ENCODE measurements at places on chromosomes 13 and 19.

- peak; percentile 56 for DNase-seq
These were observed 81.5 kb downstream of the RYR1 start for GRCh38 chr19:38514812-38515633.

- no peak for DNase-seq
These were observed 93.4 kb upstream of the EDNRB start for GRCh38 chr13:78012046-78012445.

- DNase-seq: peak; percentile 86
These were observed 632.8 kb upstream of the KLF12 start for GRCh38 chr13:74767050-74767449.

- DNase-seq: no peak
These were observed 6.7 kb downstream of the ZNF565 start for GRCh38 chr19:36207605-36208252.

- DNase-seq: peak; percentile 53
These were observed 207.3 kb downstream of the DLEU7 start for GRCh38 chr13:50636007-50636704.

- DNase-seq: no peak
These were observed 1.1 kb downstream of the MIER2 start for GRCh38 chr19:343451-343931.

GRCh38 chr13:21537105-21537504 lies 66.9 kb downstream of the MICU2 start:
- peak; percentile 48 for DNase-seq

DNA sequence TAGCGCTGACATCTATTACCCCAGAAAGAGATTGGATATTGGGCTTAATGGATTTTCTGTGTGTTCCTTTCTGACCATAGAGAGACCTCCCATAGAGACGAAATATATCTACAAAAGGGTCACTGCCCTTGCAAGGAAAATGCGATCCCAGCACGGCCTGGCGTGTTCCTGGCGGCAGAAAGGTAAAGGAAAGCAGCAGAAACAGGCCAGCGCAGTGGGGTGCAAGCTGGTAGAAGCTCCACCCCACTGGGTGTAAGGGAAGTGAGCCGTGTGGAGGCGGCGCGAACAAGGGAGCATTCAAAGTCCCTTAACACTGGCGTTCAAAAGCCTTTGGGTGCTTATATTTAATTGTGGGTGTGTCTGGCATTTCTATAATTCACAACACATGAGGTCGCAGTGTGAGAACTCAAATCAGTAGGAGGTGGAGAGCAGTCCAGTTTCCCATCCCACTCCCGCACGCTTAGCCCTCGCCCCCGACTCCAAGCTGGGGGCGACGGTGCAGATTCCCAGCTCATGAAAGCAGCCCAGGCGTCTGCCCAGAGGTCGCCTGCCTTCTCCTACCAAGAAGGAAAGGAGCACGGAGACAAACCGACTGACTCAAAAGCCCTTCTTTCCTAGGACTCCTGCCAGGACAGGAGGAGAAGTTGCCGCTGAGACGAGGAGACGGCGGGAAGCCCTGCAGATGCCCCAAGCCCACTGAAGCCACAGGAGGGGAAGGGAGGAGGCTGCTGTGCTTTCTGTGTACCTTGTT lies 478.4 kb downstream of the FOXO1 start:
- no peak for DNase-seq

DNA sequence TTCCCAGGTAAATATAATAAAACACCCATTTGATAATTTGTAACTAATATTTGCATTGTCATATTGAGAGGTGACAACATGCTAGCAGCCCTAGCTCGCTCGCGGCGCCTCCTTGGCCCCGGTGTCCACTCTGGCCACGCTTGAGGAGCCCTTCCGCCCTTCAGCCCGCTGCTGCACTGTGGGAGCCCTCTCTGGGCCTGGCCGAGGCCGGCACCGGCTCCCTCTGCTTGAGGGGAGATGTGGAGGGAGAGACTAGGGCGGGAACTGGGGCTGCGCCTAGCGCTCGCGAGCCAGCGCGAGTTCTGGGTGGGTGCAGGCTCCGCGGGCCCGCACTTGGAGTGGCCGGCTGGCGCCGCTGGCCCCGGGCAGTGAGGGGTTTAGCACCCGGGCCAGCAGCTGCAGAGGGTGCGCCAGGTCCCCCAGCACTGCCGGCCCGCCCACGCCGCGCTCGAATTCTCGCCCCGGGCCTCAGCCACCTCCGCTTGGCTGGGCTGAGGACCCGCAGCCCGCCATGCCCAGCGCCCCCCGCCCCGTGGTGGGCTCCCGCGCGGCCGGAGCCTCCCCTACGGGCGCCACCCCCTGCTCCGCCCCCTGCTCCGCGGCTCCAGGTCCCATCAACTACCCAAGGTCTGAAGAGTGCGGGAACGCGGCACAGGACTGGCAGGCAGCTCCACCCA lies 594.4 kb downstream of the SLITRK6 start:
- DNase-seq: no peak

DNA sequence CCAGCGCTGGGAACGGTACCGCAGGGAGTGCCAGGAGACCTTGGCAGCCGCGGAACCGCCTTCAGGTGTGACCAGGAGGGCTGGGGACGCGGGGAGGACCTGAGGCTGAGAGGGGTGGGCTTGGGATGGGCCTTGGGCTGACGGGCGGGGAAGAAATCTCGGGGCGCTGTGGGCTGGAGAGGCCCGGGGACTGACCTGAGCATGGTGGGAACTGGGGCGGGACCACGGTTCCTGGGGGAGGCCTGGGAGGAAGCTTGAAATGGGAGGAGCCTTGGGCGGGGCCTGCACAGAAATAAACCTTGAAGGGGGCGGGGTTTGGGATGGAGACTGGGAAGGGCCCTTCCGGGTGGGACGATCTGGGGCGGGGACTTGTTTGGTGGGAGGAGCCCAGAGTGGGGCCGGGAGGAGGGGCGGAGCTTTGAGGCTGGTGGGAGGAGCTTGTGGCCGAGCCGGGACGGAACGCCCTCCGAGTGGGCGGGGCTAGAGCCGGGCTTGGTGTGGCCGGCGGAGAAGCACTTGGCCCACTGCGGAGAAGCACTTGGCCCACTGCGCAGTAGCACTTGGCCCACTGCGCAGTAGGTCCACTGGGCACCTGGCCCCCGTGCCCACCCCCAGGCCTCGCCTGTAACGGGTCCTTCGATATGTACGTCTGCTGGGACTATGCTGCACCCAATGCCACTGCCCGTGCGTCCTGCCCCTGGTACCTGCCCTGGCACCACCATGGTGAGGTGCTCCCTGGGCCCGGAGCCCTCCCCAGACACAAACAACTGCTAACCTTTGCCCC lies 2.8 kb downstream of the GIPR start:
- DNase-seq: peak; percentile 90

- no peak for DNase-seq
These were observed 9.9 kb downstream of the SPACA6 start for GRCh38 chr19:51702825-51703574.

- DNase-seq: peak; percentile 40
These were observed 750 bp downstream of the RAB20 start for GRCh38 chr13:110560601-110561343.

DNA sequence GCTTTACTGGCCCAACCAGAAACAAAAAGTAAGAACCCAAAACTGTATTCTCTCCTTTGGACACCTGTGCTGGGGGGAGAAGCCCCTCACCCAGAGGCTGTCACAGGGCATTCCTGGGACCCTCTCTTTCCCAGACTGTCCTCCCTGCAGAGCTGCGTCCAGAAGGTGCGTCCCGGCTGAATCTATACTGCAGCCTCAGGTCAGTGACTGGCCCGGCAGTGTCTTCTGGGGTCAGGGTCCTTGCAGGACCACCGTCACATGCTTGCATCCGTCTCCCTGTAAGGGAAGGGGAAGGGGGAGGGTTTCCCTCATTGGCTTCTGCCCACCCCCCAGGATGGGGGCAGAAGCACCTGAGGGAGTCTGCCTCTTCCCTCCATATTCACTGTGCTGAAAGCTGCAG lies 76.5 kb downstream of the ATP11A start:
- DNase-seq: no peak

DNA sequence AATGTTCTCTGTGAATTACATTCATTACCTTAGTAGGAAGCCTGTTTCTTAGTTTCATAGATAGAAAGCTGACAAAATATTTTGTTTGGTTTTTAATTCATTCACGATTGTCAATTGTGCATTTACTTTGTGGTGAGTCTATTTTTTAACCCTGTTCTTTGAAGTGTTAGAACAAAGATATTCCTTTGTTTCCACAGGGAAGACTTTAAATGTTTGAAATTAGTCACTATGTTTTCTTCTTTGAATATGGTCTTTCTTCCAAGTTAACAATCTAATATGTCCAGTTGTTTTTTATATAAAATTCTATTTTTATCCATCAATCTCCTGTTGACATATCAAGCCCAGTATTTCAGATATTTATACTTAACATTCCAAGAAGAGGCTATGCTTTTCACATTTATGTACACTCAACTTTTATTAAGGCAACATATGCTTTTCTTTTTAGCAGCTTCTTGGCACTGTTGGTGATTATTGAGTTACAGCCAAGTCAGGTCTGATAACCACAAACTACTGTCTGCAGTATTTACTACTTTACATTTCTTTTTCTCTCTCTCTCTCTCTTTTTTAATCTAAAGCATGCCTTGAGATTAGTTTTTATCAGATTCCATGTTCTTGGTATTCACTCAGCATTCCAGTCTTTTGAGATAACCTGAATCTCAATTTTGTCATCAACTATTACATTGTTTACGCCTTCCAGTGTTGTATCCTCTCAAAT lies 812.8 kb upstream of the SLC10A2 start:
- DNase-seq: peak; percentile 4

DNA sequence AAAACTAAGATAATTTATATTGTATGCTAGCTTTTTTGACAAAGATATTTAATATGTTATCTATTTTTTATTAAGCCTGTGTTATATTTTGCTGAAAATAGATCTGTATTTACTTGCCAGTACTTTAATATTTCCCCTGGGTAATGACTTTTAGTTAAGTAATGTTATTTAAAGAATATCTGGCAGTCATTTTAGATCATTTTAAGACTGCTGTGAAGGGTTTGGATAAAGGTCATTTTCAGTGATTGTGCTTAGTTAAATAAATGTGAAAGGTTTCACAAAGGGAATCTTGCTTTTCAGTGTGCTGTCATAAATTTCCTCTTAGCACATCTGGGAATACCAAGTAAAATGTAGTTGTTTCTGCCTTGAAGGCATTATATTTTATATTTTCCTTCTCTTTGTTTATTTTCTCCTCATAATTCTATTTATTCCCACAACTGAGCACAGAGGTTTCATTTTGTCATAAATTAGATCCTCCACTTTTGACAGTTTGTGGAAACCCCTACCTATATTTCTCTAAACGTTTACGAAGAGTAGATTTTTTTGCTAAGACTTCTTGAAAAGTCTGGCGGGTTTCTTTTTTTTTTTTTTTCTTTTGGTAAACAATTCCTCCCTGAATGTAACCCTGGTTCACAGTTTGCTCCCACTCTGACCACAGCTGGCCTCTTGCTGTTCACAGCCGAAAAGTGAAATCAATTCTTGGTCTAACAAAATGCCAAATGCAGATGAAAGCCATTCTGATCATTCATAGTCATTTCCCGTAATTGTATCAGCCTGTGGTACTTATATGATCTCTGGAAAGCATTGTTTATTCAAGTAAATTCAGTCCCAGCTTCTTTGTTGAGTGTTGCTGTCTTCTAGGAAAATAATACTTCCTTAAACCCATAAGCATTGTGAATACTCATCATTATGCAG lies 87.8 kb downstream of the MAB21L1 start:
- DNase-seq: peak; percentile 62

GRCh38 chr13:61672756-61673155 lies 257.1 kb upstream of the PCDH20 start:
- no peak for DNase-seq

DNA sequence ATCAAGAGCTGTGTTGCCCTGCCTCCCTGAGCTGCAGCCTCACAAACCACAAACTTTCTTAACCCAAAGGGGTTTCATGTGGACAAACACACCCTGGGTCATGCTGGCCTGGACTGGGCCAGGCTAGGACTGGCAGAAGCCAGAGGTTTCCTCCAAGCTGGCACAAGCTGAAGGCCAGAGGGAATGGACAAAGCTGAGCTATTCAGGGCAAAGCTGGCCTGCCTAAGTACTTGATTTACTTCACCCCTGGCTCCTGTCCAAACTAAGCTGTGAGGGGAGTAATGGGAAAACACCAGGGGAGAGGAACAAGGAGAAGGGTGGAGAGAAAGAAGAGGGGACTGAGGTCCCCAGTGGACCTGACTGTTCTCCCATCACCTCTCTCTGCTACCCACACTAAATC lies 6.2 kb downstream of the CPAMD8 start:
- DNase-seq: peak; percentile 14

- DNase-seq: no peak
These were observed 103.9 kb upstream of the UBL3 start for GRCh38 chr13:29954082-29955028.

DNA sequence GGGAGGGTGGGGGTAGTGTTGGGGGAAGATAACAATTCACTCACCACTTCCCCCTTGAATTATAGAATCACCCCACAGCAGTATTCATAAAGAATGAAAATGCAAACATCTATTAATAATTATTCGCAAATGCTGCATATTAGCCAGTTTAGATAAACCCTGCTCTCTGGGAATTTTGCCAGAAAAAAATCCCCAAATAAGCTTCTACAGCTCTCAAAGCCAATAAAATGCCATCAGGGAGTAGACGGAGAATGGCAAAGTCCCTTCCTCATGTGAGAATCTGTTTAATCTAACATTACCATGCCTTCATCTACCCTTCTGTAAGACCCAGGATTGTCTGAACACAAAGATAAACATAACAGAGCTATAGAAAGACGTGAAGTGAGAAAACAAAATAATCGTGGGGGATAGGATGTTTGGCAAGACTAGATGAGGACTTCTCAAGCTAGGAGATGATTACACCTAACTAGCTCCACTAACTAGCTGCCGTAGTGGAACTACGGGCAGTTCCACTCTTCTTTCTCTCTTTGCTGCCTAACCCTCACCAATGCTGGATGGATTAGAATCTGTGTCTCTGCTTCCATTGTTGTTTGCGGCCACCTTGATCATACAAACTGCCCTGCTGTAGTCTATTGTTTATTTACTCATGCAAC lies 32.4 kb upstream of the CACNA1A start:
- DNase-seq: no peak

DNA sequence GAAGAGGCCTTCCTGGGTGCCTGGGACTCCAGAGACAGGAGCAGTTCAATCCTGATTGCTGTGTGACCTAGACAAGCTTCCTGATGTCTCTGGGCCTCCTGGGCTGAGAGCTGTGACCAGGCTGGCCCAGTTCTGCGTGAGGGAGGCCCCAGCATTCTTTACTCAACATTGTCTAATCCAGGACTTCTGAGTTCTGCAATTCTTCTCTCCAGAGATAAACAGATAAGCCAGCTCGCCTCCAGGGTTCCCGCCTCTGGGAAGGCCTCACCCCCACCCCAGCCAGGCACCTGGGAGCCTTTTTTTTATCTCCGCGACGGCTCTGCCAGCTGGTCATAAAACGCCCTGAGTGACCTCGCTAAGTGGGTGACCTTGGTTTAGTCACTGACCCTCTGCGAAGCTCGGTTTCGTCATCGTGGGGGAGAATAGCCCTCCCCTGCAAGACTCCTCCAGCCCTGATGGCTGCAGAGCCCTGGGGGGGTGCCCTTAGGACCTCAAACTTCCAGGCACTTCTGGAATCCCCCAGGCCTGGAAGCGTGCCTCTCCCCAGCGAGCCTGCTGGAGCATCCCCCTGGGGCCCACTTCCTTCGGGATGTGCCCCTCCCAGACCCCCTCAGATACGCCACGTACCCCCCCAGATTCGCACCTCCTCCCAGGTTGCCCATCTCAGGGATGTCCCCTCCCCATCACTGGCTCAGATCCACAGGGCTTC lies 1.9 kb downstream of the SULT2B1 start:
- DNase-seq: peak; percentile 70

- no peak for DNase-seq
These were observed 100.4 kb upstream of the SERP2 start for GRCh38 chr13:44273216-44273615.

Data from fibroblast of pulmonary artery (primary cell).